Stimulated activated CD8-positive, alpha-beta memory T cell treated with anti-CD3 and anti-CD28 coated beads, Interleukin-2, amount 100 ng/mL, for 48 hours (primary cell): ENCODE measurements at places on chromosomes 3 and 15.

DNA sequence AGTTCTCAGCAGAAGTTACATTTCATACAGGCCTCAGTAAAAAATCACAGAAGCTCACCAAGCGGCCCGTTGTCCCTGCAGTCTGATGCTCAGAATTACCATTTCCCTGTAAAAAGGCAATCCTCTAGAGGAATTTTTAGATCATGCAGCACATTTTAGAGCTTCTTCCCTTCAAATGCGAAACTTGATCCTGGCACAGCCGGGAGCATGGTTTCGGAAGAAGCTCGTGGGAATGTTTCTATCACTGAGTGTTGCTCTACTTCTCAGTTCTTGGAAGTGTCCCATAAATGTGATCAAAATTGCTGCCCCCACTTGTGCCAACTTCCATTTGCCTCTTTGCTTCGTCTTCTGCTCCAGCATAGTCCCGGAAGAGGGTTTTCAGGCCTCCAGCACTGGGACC, 3.8 kb upstream of the H1-8 start:
- DNase-seq, result no peak

- no peak for DNase-seq
These were observed 9.9 kb downstream of the ALDH1A3 start for GRCh38 chr15:100889385-100890050.

GRCh38 chr3:65138556-65138955, 450.8 kb upstream of the ADAMTS9 start:
- no peak for DNase-seq

DNA sequence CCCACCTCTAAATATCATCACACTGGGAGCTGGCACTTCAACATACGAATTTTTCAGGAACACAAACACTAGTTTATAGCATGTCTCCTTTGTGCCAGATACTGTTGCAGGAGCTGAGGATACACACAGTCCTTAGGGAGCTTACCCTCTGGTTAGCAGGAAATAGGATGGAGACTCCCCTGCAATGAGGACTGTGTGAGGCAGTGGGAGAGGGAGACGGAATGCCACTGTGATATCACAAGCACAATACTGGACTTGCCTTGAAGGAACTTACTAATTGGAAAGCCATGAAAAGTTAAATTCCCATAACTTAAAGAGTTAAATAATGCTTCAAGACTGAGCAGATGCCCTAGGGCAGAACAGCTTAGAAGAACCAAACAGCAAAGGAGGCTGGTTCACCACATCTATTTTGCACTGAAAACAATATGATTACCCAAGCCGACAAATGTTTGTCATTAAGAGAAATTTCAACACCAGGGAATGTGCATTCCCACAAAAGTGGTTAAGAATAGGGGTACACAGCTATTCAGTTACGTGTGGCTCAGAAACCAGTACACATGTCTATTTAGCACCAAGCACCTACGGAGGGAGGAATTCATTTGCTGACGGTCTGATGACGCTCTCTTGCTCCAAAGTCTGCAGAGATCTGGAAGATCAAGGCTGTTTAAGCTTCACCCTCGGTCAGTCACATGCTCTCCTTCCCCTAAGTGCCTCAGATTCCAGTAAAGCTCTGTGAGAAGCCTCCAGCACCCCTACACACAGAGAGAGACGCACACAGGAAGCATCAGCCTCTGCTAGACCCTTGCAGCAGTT, 5.2 kb downstream of the TBC1D2B start:
- DNase-seq, result no peak

DNA sequence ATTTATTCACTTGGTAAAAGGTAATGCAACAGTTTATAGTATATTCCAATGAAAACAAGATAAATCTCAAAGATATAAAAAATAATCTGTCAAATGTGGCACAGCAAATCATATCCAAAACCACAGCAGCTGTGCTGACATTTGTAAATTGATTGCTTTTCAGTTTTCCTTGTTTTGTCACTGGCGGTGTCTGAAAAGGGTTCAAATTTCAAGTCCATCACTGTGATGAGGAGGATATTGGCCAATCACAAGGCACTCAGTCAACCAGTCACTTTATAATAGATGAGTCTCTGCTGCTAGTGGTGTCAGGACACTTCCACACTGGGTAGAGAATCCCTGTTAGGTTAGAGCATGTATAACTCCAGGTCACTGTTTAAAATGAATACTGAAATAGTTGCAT, 154.8 kb downstream of the SLC9A9 start:
- no peak for DNase-seq

DNA sequence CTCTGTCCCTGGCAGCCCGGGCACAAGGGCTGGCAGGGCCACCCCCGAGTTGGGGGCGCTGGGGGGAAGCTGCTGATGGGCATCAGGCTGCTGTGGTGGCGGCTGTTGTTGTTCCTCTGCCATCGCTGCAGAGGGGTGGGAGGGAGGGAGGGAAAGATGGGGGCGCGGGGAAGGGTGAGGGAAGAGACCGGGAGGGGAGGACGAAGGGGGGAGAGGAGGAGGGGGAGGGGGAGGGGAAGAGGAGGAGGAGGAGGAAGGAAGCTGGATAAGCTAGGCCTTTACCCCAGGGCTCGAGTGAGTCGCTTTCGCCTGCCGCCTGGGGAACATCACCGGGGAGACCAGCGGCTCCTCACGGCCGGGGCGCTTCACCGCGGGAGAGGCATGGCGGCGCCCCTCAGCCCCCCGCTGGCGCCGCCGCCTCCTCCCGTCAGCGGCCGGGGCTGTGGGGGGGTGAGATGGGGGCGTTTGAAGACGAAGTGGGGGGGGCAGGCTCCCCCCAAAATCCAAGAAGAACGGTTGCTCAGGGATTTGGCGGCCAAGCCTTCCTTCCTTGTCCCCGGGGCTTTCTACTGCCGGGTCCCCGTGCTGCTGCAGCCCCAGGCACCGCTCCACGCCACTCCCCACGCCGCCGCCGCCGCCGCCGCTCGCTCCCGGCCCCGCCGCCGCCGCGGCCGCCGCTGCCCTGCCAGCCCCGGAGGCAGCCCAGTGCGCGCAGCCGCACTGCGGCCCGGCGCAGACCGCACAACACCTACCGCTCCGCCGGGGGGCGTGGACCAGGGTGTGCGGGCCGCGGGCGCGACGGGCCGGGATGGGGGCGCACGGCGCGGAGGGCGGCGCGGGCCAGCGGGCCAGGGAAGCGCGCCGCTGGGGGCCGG, at the start of gene RFX7:
Gene RFX7, minus strand, starts transcription at position 717 of the 875 bp plus-strand sequence. Its CDS starts 594 bp downstream, at position 123.
- peak; percentile 63 for DNase-seq

GRCh38 chr3:8328967-8329366, 172.7 kb upstream of the LMCD1 start:
- DNase-seq, result no peak

GRCh38 chr15:31435912-31436628, 109.4 kb downstream of the KLF13 start:
- no peak for DNase-seq

- DNase-seq, result no peak
These were observed 45.4 kb downstream of the SSR3 start for GRCh38 chr3:156509189-156510174.

DNA sequence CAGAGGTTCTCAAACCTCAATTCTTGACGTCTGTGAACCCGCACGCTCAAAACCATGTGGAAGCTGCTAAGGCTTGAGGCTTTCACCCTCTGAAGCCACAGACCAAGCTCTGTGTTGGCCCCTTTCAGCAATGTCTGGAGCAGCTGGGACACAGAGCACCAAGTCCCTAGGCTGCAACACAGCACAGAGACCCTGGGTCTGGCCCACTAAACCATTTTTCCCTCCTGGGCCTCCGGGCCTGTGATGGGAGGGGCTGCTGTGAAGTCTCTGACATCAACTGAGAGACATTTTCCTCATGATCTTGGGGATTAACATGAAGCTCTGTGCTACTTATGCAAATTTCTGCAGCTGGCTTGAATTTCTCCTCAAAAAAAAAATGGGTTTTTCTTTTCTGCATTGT, 21.3 kb upstream of the NEDD4 start:
- DNase-seq, result no peak

GRCh38 chr15:35306361-35306981, 221.4 kb upstream of the NANOGP8 start:
- no peak for DNase-seq

DNA sequence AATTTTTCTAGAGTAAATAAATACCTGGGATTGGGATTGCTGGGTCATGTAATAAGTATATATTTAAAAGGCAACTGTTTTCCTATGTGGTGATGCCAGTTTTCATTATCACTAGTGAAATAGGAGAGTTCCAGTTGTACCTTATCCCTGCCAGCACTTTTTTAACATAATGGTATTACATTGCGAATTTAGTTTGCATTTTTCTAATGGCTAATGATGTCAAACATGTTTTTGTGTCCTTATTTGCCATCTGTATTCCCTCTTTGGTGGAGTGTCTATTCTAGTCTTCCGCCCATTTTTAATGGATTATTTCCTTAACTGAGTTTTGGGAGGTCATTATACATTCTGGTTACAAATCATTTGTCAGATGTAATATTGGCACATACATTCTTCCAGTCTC, 88.3 kb downstream of the GHSR start:
- DNase-seq, result no peak

- no peak for DNase-seq
These were observed 87.4 kb downstream of the ADAMTS9 start for GRCh38 chr3:64600246-64600950.

- no peak for DNase-seq
These were observed 116.0 kb downstream of the GMNC start for GRCh38 chr3:190746531-190746930.

DNA sequence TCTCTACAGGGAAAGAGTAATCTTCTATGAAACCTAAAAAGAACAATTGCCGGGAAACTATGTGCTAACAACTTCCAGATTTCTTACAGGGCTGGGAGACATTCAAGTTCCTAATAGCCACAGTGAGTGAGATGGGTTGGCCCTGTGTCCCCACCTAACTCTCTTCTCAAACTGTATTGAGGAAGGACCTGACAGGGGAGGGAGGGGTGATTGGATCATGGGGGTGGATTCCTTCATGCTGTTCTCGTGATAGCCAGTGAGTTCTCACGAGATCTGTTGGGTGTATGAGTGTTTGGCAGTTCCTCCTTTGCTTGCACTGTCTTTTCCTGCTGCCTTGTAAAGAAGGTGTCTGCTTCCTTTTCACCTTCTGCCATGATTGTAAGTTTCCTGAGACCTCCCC, 958.7 kb downstream of the AGBL1 start:
- DNase-seq, result no peak

- DNase-seq, result no peak
These were observed 67.9 kb downstream of the FGF7 start for GRCh38 chr15:49490966-49491365.

DNA sequence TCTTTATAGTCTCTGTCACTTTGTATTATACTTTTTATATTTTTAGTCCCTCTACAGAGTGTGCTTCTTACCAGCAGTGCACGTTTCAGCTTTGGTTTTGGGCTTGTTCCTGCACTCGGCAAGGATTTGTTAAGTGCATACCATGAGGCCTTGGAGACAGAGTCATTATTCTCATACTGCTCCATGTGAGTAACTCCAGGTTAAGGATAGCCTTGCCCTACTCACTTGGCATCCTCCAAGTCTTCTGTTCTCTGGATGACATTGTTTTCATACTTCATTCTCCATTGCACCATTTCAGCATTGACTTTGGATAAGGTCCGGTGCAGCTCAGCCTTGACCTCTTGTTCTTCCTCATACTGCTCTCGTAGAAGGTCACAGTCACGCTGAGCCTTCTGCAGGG, 96.4 kb downstream of the MYH15 start:
- no peak for DNase-seq

GRCh38 chr3:7144697-7145308, 283.9 kb downstream of the GRM7 start:
- no peak for DNase-seq

DNA sequence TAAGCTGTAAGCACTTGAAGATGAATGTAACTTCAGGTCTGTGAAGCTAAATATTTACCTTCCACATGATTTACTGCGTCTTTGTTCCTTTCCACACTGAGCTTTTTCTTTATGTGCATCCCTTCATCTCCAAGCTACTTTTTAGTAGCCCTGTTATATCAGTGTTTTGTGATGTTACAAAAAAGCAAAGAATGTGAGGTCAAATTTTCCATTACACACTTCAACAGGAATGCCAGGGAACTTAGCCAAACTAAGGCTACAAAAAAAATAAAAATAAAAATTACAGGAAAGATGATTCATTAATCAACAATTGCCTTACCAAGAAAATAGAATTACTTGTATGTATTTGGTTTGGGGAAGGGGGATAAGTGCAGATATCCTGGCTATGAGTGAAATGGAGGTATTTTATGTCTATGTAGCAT, 73.0 kb downstream of the FILIP1L start:
- no peak for DNase-seq

DNA sequence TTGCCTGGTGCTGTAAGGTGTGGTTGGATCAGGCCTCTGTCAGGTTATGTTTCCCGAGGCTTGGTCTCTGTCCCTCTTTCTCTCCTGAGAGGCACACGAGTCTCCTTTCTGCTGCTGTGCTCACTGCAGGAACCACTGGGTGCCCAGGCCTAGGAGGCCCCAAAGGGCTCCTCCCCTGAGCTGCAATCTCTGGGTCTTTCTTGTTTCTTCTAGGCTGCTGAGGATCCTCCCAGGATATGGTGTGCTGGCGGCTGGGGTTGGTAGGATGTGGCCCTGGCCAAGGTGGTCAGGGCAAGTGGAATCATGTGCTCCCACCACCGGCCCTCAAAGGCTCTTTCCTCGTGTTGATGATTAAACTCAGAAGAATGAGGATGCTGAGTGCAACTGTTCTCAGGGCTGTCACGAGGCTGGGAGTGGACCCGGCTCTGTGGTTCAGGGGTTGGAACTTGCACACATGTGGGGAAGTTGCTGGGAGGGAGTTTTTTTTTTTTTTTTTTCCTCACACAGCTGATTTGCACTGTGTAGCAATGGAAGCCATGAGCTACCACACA, 43.6 kb upstream of the CTSH start:
- DNase-seq, result no peak

GRCh38 chr3:146554151-146554760, 9.8 kb upstream of the PLSCR1 start:
- DNase-seq, result no peak

- DNase-seq, result no peak
These were observed 22.4 kb downstream of the FNDC3B start for GRCh38 chr3:172061724-172062184.

- DNase-seq, result no peak
These were observed 140.1 kb upstream of the IL12A start for GRCh38 chr3:159848348-159849118.

DNA sequence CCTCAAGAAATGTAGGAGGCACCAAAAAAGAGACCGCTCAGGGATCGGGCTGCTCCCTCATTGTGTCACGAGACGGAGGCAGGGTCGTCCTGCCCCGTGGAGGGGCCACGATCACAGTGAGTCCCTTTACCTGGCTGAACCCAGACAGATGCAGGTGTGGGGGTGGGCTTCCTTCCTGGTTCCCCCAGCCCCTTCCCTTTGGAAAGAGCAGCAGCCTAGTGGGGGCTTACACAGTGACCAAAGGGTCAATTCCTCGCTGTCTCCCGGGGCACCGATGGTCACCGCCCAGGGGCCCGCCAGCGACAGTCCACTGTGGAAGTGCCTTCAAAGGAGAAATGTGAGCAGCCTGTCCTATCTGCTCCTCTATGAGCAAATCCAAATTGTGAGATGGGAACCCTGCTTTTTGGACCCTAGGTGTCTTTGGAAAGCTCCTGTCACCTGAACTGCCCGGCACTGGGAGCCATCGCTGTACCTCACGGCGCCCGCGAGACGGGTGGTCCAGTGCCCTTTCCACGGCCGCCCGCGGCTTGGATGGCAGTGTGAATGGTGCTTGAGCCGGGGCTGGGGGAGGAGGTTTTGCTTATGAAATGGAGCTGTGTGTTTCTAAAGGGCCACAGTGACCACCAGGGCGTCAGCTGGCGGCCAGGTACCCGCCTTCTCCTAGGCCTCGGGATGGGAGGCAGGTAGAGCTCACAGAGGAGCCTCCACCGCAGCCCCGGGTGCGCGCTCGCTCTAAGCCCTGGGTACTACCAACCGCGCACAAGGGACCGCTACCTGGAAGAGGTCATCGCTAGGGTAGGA, 155.7 kb downstream of the KLF13 start:
- DNase-seq, result no peak
